ENCODE measurements at places on chromosomes 16 and 17. TPM values are rescaled to one million over a fixed set of nuclear protein-coding genes. Genes with fewer than 3 reads are reported as not detected.

GRCh38 chr17:1852327-1852726 is 22.5 kb downstream of the RPA1 start:
- DNase-seq: no peak

The ERCC4 gene
- 10.4 TPM for total RNA-seq

DNA sequence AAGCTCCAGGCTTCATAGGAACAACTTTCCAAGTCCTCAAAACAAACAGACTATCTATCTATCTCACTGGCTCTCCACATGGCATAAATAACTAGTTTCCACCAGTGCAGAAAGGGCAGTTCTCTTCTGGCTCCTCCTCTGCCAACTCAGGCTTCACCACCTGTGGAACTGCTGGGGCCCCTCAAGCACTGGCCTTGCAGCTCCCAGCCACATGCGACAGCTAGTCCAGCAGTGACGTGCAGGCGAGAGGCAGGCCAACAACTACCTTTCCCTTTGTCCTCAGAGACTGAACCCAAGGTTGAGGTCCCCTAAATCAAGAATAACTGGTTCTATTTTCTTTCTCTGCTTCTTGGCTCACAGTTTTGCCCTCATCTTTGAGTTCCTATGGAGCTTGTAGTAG is 137.6 kb downstream of the AATF start:
- DNase-seq: peak; percentile 58

The HOXB9 gene
- 0.18 TPM for total RNA-seq

DNA sequence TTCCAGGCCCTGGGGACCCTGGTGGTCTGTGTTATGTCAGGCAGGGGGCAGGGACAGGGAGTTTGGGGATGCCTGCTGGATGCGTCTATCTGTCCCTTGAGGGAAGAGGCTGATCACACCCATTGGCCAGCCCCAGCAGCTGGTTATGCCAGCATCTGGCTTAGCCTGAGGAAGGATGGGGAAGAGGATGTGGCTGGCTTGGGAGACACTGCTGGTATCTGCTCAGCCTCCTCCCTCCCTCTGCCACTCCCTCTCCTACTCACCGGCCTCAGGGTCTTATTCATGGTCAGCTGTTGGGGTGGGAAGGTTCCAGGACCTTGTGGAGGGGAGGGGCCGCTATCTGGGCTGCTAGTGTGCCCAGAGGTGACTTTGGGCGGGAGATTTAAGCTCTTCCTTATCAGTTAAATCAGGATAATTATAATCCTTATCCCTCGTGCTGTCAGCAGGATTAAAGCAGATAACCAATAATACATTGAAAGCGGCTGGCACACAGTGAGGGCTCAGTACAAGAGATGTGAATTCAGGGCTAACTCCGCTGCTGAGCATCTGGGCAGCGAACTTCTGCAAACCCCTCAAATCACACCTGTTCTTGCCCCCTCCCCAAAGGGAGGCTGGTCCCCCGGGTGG is 36.0 kb upstream of the MLKL start:
- no peak for DNase-seq

DNA sequence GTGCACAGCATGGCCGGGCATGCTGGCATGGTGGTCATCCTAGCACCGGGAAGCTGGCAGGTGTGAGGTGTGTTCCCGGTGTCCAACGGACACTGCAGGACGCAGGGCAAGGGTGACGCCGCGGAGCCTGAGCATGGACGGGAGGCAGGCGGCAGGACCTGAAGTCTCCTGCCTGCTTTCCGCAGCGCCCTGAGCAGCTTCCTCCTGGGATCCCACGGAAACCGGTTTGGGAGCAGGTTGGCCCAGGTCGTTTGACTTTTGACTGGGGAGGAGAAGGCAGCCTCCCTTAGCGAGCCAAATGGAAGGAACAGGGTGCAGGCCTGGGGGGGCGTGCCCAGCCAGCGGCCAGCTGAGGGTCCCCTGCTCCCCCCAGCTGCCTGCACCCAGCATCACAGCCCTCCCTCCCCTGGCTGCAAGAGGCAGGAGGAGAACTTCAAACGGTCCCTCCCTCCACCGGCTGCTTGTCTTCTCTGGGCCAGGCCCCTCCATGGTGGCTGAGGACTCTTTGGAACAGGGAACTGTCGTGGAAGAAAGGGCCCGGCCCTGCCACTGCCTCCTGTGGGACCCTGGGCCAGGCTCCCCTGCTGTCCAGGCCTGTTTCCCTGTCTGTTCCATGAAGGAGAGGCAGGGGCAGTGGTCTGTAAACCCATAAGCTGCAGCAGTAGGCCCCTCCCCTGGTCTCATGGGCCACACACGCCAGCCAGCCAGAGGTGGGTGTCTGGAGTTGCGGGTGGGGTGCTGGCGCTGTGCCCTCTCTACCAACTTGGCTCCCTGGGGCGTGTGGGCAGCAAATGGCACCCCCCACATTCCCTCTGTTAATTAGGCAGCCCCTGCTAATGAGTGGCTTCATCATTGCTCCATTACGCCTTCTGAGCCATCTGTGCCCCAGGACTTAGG is 7.8 kb upstream of the ADGRG1 start:
- DNase-seq: peak; percentile 79

GRCh38 chr16:8576141-8577004 is 13.9 kb downstream of the TMEM114 start:
- no peak for DNase-seq

The SLC16A11 gene
- 5.5 TPM for total RNA-seq

- no peak for DNase-seq
Measured at GRCh38 chr17:59572301-59572924, 7.0 kb downstream of the DHX40 start.

- DNase-seq: no peak
Measured at GRCh38 chr17:32629563-32630190, 142.9 kb downstream of the CDK5R1 start.

- no peak for DNase-seq
Measured at GRCh38 chr16:29156511-29156910, 171.7 kb downstream of the LAT start.

The RHBDF1 gene
- total RNA-seq: 28.5 TPM
